ENCODE measurements at places on chromosomes 6 and 20.

DNA sequence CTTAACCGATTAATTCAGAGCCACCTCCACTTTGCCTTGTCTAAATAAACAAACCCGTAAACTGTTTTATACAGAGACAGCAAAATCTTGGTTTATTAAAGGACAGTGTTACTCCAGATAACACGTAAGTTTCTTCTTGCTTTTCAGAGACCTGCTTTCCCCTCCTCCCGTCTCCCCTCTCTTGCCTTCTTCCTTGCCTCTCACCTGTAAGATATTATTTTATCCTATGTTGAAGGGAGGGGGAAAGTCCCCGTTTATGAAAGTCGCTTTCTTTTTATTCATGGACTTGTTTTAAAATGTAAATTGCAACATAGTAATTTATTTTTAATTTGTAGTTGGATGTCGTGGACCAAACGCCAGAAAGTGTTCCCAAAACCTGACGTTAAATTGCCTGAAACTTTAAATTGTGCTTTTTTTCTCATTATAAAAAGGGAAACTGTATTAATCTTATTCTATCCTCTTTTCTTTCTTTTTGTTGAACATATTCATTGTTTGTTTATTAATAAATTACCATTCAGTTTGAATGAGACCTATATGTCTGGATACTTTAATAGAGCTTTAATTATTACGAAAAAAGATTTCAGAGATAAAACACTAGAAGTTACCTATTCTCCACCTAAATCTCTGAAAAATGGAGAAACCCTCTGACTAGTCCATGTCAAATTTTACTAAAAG lies 2.7 kb downstream of the FOXC1 start:
- DNase-seq, result no peak

DNA sequence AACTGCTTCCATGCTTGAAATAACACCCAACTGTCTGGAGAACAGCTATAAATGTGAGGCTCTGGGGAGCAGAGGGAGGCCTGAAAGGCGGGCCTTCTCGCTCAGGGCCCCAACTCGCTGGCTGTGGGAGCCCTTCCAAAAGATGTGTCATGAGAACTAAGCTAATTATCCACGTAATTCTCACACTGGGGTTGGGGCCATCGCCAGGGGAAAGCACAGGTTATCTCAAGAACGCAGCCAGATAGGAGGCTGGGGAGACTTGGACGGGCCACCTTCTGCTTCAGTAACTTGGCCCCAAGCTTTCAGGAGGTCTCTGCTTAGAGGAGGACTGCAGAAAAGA lies 1.6 kb downstream of the PXDC1 start:
- no peak for DNase-seq

DNA sequence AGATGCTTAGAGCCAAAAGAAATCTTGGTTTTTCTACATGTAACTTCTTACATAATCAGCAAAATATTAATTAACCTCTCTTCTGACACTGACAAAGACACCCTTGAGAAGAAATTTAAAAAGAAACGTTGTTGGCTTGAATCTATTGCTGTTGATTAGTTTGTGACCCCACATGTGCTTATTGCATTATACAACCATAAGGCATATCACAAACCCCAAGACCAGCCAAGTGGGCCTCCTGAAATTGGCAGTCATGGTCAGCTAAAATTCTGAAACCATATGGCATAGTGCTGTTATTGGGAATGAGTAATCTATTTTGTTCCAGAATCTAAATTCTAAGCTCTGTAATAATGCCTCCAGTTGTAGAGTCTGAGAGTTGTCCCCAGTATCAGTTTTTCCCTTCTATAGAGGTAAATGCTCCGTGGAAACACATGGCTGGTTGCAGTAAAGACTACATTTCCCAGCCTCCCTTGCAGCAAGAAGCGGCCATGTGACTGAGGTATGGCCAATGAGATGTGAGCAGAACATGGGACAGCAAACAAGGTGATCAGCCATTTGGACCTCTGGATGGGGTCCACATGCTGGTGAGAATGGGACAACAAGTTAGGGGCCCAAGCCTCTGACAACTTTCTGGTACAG lies 42.3 kb upstream of the PTPN1 start:
- DNase-seq, result no peak

DNA sequence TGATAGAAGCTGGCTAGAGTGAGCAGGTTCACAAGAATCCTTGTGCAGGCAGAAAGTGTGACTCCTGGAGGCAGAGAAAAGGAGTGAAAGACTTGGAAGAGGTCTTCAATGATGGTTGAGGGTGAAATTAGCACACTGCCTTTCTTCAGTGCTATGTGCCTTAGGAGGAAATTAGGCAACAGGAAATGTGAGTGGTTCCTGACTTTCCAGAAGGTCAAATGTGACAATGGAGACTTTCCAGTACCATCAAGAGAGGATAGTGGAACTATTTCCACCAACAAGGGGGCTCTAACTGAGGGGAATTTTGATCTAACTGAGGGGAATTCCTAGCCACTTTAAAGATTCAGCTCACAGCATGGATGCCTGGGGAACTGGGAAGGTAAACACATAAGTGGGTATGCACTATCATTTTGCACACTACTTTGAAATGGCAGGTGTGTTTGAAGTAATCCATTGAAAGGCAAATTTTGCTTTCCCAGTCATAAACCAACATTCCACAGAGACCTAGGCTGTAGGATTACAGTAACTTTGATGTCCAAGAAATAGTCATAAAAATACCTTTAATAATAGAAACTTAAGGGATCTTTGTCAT lies 90.0 kb downstream of the PERP start:
- DNase-seq, result no peak

GRCh38 chr6:121767211-121767610 lies 331.8 kb downstream of the GJA1 start:
- DNase-seq, result no peak

DNA sequence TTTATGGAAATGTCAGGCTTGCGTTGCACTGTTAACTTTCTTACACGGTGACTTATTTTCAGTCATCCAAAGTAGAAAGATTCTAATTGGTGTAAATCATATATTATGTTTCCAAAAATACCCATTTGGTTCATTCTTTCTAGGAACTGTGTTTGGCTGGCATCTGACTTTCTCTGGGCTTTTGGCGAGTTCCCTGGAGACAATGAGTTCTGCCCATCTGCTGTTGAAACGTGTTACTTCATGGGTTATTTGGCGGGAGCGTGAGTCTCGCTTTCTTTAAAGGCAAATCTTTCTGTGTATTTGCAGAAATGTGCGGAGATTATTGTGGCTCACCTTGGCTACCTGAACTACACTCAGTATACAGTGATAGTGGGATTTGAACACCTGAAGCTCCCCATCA lies 29.5 kb downstream of the TMEM181 start:
- DNase-seq, result no peak

- DNase-seq, result no peak
These were observed 535.4 kb downstream of the DOK5 start for GRCh38 chr20:55010761-55011160.

- peak; percentile 97 for DNase-seq
These were observed 55.0 kb downstream of the GNAS start for GRCh38 chr20:58907320-58908137.

DNA sequence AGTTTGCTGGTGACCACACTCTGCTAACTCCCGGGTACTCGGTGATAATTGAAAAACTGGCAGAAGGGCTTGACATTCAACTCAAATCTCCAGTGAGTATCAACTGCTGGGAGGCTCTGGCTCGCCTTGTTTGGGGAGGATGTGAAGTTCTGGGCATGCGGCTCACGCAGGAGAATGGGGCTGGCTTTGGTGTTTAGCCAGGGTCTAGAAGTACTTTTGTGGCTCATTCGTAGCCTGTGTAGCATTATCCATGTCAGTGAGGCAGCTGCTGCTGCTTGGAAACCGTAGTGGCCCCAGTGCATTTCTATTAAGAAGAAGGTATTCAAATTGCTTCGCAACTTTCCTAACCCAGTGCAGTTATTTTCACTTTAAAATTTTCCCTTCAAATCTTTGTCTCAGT lies 52.2 kb downstream of the KDM1B start:
- DNase-seq, result no peak

DNA sequence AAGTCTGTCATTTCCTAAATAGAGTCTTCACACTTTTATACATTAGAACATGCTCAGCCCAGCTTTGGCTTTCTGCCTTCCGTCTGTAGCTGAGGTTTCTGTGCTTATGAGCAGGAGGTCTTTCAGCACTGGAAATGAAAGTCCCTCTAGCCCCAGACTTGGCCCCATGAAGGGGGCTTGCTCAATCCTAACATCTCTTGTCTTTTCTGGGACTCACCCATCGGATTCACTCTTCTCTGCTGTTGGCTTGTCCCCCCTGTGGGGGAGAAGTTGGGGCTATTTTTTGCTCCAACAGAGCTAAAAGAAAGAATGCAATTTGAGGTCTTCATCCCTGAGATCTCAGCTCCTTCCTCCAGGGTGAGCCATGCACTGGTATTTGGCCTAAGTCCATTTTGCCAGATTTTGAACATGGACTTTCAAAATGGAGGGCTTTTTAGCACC lies 177.7 kb downstream of the MRPL14 start:
- no peak for DNase-seq

- no peak for DNase-seq
These were observed 19.9 kb downstream of the RIN2 start for GRCh38 chr20:19777981-19778380.

DNA sequence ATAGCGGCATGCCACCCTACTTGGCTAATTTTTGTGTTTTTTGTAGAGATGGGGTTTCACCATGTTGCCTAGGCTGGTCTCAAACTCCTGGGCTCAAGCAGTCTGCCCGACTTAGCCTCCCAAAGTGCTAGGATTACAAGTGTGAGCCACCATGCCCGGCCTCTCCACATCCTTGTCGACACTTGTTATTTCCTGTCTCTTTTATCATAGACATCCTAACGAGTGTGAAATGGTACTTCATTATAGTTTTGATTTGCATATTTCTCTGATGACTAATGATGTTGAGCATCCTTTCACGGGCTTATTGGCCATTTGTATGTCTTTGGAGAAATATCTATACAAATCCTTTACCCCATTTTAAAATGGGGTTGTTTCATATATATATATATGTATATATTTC lies 39.0 kb upstream of the ASXL1 start:
- DNase-seq, result no peak

DNA sequence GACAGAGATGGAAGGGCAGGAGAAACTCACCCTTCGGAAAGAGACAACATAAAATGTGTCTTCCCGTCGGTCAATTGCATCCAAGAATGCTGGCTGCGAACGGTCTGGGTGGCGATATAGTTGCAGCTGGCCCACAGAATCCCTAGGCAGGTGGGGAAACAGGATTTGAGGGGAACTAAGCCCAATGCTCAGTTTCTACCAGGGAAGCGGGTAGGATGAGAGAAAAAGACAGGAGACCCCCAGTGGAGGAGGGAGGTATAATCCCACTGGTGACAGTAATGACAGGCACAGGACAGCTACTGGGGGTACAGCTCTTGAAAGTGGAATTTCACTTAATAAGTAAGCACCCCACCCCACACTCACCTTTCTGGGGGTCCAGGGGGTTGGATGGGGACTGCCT lies 7.5 kb upstream of the TNXB start:
- no peak for DNase-seq

- DNase-seq, result no peak
These were observed 22.2 kb downstream of the RREB1 start for GRCh38 chr6:7129784-7130569.

- DNase-seq, result no peak
These were observed 7.7 kb downstream of the LRP11 start for GRCh38 chr6:149856256-149856994.

DNA sequence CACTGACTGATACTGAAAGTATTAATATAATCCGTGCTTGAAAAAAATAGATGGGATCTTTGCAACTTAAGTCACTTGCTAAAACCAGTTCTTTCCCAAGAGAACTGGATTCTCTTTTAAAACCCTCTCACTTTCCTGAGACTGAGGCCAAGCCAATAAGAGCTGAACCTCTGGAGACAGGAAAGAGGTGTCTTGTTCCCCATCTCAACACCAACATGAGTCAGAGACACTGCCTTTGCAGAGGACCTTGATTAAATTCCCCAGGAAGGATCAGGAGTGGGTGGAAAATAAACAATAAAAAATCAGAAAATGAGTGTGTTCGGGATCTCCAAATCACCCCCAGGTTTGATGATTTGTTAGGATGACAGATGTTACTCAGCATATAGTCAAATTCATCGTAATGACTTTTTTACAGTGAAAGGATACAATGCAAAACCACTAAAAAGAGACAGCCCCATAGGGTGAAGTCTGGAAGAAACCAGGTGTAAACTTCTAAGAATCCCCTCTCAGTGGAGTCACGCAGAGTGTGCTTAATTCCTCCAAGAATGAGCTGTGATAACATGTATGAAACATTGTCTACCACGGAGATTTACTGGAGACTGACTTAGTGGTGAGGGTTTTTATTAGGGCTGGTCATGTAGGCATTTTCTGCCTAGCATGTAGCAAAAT lies 122.8 kb upstream of the BEND3 start:
- DNase-seq, result no peak

DNA sequence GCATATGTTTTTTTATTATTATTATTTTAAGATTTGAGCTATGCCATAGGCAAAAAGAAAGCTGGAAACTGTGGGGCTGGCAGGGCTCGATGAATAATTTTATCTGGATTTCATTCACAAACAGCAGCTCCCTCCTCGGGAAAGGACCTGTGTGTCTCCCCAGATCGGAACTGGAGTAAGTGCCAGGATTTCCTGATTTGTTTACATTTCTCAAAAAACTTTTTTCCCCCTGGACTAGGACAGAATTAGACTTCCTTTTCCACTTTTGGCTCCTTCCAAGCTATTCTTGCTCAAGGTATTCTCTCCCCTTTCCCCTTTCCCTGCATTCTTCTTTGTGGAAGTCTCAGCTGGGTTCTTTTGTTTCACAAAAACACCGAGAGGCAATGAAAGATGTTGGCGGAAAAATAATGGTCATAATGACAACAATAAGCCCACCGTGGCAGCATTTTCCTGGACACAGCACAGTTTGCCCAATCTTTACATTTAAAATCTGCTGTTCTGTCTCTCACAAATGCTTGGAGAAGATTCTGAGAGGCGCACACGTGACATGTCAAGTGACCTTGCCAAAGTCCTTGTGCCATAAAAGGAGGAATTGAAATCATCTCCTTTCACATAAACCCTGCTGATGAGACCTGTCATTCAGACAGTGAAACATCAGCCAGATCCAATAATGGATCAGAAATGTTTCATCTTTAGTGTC lies 85.8 kb upstream of the PREP start:
- DNase-seq, result no peak

GRCh38 chr6:2900821-2901644 lies 2.1 kb downstream of the SERPINB9 start:
- DNase-seq, result no peak

DNA sequence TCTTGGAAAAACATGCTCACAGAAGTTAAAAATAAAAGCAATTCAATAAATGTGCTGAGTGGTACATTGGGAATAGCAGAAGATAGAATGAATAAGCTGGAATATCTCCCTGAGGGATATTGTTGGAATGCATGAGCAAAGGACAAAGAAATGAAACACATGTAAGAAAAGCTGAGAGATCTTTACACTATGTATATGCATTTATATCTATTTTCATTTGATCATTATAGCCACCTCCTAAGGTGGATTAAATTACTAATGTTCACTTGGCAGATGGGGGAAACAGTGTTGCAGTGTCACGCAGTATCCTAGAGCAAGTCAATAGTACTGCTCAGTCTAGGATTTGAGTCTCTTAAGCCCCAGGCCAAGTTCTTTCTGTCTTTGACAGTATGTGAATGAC lies 542.0 kb upstream of the MARCKS start:
- DNase-seq, result no peak
